AML-193 (cell line): ENCODE measurements at places on chromosomes 5 and 9.

GRCh38 chr9:1604942-1605560 lies 410.1 kb upstream of the SMARCA2 start:
- DNase-seq: peak; percentile 56

- DNase-seq: no peak
Observed at GRCh38 chr5:79205965-79206364, 30.0 kb upstream of the JMY start.

GRCh38 chr5:133990396-133990795 lies 14.4 kb downstream of the VDAC1 start:
- no peak for DNase-seq

- peak; percentile 1 for DNase-seq
Observed at GRCh38 chr5:6328173-6328572, 50.2 kb downstream of the MED10 start.

DNA sequence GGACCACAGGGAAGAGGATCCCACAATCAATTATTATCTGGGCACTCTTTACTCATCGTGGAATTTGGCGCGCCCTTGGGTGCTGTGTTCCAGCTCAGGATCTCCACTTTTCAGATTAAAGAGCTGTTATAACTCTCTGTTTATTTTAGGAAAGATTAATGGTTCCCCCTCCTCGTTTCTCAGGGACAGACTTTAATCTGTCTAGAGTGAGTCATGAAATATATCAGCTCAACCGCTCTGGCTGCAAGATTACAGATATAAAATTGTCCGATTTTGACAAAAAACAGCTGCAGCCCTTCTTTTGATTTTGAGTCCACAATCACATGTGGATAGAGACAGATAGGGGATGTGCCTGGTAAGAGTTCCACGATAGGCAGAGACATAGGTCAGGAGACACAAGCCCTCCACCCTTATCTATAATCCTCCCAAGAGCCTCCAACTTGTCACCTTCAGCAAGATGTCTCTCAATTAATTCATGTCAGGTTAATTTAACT lies 77.6 kb upstream of the ANKRD55 start:
- DNase-seq: no peak

GRCh38 chr5:95261437-95262175 lies 23.3 kb downstream of the MCTP1 start:
- peak; percentile 71 for DNase-seq

DNA sequence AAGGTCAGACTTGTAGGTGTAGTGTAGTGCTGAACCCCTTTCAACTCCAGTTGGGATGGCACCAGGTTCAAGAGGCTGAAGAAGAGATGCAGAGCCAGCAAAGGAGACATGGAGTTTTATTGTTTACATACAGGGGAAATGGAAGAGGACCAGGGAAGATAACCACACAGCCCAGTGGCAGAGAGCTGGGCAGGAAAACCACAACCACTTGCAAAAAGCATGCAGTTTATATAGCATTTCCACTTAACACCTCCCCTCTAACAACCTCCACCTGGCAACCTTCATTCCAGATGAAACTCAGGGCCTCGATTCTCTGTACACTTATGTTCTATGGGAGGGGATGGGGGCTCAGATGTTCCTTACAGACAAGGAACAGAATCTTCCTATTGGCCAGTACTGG lies 56.9 kb downstream of the SNX24 start:
- DNase-seq: no peak

- no peak for DNase-seq
Observed at GRCh38 chr5:35904443-35905132, 33.8 kb downstream of the CAPSL start.

- DNase-seq: no peak
Observed at GRCh38 chr5:124161266-124161665, 585.2 kb downstream of the ZNF608 start.

- no peak for DNase-seq
Observed at GRCh38 chr5:17056141-17056631, 120.1 kb upstream of the MYO10 start.

- no peak for DNase-seq
Observed at GRCh38 chr5:146560205-146560812, 44.3 kb upstream of the GPR151 start.

DNA sequence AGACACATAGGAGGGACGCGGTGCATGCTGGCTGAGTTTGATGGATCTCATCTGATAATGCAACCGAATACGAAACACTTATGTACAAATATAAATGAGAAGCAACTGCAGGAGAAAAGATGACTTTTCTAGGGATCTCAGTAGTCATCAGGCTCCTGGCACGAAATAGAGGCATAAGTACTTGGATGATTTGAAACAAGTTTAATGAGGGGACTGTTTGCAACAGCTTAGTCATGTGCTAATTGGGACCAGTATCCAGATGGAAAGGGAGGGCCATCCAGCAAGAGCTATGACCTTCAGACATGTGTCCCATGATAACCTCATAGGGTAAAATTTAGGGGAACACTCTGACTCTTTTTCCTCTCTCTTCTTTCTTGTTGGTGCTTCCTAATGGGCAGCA lies 123.0 kb downstream of the EGFLAM start:
- DNase-seq: no peak

GRCh38 chr9:108535526-108535925 lies 320.3 kb downstream of the ACTL7B start:
- no peak for DNase-seq

- DNase-seq: no peak
Observed at GRCh38 chr9:37336150-37336549, 86.3 kb upstream of the GRHPR start.

- DNase-seq: no peak
Observed at GRCh38 chr5:109230369-109230768, 179.4 kb downstream of the PJA2 start.

DNA sequence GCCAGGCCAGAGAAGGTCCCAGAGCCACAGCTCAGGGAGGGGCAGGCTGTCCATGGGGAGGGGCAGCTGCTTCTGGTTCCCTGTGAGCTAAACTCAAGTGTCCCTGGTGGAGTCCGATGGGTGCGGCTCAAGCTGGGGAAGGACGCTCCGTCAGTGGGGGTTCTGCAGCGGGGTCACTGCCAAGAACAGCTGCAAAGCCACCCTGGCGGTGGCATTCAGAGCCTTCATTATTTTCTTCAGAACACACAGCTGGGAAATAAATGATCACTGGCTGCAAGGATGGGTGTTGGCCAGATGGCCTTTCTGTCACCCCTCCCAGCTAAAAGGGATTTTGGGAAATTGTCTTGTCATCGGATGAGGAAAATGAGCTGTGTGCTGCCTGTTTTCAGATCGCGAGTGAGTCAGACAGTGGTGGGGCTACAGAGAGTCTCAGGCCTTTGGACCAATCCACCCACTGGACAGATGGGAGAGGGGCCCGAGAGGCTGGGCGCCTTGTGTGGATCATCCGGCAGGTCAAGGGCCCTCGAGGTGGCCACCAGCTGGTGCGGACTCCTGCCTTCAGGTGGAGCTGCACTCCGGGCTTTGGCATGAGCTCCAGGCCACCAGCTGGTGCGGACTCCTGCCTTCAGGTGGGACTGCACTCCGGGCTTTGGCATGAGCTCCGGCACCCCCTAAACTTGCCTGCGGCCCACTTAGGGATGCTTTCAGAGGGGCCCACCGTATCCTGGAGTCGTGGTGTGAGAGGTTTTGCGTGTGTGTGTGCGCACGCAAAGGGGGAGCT lies 17.9 kb upstream of the GFPT2 start:
- DNase-seq: no peak

- no peak for DNase-seq
Observed at GRCh38 chr5:7882926-7883325, 14.0 kb downstream of the MTRR start.

- no peak for DNase-seq
Observed at GRCh38 chr9:127562279-127562796, 49.7 kb upstream of the STXBP1 start.

DNA sequence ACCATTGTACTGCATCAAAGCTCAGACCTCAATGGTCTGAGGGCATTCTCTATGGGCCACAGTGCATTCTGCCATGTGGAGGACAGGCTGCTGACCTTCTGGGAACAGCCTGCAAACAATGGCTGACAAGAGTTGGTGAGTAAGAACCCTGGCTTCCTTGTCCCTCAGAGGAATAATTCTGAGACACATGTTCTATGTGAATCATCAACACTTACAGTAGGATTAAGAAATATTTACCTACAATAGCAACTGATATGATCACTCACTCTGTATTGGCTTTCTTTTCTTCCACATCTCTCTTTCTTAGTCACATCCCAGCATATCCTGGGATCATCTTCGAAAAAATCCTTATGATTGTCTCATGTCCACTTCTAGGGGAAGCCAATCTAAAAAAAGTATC lies 306.5 kb upstream of the ITGA1 start:
- DNase-seq: no peak

- no peak for DNase-seq
Observed at GRCh38 chr9:110995420-110996340, 42.6 kb downstream of the LPAR1 start.

- no peak for DNase-seq
Observed at GRCh38 chr9:98583417-98583816, 125.3 kb downstream of the GABBR2 start.

DNA sequence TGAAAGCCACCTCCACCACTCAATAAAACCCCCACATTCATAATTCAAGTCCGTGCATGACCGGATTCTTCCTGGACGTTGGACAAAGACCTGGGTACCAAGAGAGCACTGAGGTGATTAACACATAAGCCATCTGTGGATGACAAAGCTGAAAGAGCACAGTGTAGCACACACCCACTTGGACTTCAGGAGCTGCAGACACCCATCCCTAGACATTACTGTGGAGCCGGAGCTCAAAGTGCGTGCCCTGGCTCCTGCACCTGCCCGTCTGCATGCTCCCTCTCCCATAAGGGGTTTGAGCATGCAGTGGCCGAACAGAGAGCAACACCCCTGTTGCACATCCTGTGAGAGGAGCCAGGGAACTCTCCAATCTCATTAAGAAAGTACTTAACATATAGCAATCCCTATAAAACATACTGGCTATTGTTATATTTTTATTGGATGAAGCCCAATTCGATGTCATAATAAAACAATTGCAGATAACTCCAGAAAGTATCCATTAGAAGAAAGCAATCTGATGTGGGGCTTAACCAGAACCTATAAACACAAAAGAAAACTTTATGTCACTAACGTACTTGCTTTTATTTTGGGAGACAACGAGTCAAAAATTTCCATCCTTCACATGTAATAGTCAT lies 1174.2 kb upstream of the C9orf72 start:
- DNase-seq: no peak

DNA sequence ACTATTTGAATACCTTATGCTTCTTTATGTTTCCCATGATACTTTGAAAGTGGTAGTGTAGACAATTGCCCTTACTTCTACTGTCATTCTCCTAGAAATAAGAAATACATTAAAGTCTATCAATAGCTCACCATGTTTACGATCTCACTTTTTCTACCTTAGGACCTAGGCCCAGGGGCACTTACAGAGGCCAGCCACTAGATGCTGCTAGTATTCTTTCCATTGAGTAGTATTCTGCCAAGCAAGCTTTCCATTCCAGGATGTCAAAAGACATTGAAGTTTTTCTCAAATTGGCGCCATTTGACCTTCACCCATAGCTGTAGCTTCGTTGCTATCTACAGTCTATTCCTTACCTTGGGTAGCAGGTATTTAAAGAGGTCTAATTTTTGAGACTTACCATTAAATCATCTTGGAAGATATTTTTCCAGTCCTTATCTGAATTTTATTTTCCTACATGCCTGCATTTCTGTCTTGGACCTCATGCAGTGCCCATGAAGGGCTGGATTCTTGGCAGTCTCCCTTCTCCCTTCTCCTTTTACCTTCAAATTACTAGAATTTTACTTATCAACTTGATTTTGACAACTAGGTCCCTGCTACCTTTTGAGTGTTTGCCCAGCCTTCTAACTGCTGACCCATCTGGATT lies 246.0 kb upstream of the NUDT12 start:
- DNase-seq: peak; percentile 44

DNA sequence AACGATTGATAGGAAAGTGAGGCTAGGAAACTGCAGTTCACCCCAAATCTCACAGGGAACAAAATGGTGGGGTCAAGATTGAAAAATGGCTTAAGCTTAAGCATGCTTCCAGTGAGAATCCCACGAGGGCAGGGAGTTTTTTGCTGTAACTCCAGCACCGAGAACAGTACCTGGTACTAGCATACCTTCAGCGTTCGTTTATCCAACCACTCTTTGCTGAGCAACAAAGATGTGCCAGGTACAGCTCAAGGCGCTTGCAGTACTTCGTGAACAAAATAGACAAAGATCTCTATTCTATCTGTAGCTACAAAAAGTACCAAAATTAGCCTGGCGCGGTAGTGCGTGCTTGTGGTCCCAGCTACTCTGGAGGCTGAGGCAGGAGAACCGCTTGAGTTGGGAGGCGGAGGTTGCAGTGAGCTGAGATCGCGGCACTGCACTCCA lies 778 bp upstream of the PPP6C start:
- no peak for DNase-seq

DNA sequence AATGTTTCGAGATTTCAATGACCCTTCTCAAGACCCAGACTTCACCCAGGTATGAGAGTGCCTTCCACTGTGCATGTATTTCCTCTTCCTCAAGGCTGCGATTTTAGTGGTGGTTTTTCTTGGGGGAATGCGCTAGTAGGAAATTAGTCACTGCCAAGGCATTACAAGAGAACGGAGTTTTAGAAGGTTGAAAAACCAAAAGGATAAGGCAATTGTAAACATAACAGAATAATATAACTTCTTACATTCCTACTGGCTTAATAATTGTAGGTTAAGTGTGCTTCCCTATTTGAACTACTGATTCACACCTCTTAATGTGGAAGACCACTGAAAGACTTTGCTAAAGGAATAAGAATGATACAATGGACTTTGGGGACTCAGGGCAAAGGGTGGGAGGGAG lies 38.9 kb downstream of the ACO1 start:
- no peak for DNase-seq

DNA sequence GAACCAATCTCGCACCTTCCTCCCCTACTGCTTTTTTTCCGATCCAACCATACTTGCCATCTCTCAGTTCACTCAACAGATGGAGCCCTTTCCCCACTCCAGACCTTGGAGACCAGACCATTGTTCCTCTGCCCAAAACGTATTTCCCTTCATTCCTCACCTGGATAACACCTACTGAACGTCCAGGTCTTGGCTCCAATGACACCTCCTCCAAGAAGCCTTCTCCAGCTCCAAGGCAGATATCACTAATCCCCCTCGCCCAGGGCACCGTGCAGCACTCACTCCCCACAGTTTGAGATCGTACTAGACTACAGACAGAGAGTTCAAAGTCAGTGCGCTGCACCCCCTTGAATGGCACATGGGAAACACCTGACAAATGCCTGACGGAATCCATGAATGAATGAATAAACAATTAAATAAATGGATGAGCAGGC lies 47.1 kb upstream of the AKNA start:
- DNase-seq: peak; percentile 22

- DNase-seq: no peak
Observed at GRCh38 chr5:111699324-111699723, 57.7 kb downstream of the NREP start.

DNA sequence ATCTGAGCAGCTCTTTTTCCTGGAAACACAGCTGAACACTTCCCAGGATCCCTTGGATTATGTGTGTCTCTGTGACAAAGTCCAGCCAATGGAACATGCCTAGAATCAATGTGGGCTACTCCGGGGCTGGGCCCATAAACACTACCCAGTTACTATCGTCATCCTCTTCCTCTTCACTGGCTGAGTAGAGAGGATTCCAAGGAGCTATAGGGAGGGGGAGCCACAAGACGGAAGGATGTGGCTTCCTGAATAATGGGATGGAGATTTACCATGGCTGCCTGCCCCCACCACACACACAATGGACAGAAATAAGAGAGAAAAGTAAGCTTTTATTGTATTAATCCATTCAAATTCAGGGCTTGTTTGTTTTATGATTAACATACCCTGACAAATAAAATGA lies 22.1 kb upstream of the TAS2R1 start:
- no peak for DNase-seq
